ENCODE measurements at places on chromosomes 7 and 10. TPM values are rescaled to one million over a fixed set of nuclear protein-coding genes. Genes with fewer than 3 reads are reported as not detected.

HOXA6 gene
- total RNA-seq: not detected

ARHGEF35 gene
- 4.2 TPM for total RNA-seq

ADIRF gene
- total RNA-seq: 13.2 TPM

NDUFA5 gene
- 133 TPM for total RNA-seq

PALS2 gene
- total RNA-seq: 29.0 TPM

CALHM3 gene
- not detected for total RNA-seq

FAM221A gene
- 2.7 TPM for total RNA-seq

OR2A25 gene
- not detected for total RNA-seq

Data from tongue (tissue), 3 donors.